ENCODE measurements at places on chromosomes 6 and 20. TPM values are rescaled to one million over a fixed set of nuclear protein-coding genes. Genes with fewer than 3 reads are reported as not detected.

DNA sequence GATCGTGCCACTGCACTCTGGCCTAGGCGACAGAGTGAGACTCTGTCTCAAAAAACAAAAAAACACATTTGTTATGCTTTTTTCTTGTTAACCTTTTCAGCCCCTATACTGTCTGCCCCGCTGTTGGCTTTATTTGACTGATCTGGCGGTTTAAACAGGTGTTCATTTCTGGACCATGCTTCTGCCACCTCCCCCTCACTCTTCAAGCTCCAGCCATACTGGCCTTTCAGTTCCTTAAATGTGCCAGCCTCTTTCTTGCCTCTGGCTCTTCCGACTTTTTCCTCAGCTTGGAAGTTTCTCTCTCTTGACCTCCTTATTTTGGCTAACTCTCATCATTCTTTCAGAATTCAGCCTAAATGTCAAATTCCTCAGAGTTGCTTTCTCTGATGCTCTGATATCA, 35.2 kb upstream of the TXLNB start:
- DNase-seq, result no peak

DNA sequence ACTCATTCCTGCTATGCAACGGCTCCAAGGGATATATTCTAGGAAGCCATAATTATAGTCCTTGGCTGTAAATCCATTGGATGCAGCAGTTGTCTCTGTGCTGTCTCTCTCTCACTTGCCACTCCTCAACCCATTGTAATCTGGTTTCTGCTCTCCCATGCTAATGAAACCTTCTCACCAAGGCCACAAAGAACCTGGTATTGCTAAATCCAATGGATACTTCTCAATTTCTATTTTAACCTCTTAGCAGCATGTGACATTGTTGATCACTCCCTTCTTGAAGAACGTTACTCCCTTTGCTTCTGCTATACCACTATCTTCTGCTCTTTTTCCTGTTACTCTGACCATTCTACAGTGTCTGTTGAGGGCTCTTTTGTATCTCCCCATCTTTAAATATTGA, 39.8 kb upstream of the GCLC start:
- DNase-seq, result no peak

DNA sequence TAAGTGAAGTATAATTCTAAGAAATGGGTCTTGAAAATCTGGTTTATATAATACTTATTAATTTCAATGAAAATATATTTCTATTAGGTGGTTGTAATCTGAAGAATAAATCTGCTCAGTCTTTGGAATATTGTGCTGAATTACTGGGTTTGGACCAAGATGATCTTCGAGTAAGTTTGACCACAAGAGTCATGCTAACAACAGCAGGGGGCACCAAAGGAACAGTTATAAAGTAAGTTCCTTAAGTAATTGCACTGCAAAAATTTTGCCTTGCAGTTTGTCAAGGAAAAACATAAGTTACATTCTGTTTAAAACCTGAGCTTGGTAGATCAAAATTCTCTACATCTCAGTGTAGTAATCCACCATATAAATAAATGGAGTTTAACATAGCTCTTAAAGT, 106.0 kb downstream of the MYO6 start:
- DNase-seq, result peak; percentile 54

DNA sequence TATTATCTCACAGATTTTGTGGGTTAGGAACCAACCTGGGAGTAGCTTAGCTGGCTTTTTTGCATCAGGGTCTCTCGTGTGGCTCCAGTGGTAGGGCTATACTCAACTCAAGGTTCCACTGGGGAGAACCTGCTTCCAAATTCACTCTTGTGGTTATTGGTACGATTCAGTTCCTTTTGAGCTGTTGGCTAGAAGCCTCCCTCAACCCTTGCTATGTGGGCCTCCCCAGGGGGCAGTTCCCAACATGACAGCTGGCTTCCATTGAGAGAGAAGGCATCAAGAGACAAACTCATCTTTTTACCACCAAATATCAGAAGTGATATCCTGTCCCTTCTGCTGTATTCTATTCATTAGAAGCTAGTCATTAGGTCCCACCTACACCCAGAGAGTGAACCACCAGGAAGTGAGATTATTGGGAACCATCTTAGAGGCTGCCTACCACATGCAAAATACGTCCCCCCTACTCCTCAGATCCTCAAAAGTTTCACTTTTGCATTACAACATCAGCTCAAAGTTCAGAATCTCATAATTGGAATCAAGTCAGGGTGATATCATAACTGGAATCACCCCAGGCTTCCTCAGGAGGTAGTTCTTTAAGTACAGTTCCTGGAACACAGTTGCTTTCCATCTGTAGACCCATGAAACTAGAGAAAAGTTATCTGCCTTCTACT, 30.9 kb downstream of the MKKS start:
- no peak for DNase-seq

The AVP gene
- polyA plus RNA-seq, result not detected

- no peak for DNase-seq
These were observed 354.1 kb upstream of the CDH4 start for GRCh38 chr20:60897976-60898375.

The RAMACL gene
- polyA plus RNA-seq, result 3.7 TPM

The CDH4 gene
- 7.6 TPM for polyA plus RNA-seq

The NKX2-2 gene
- polyA plus RNA-seq, result not detected

DNA sequence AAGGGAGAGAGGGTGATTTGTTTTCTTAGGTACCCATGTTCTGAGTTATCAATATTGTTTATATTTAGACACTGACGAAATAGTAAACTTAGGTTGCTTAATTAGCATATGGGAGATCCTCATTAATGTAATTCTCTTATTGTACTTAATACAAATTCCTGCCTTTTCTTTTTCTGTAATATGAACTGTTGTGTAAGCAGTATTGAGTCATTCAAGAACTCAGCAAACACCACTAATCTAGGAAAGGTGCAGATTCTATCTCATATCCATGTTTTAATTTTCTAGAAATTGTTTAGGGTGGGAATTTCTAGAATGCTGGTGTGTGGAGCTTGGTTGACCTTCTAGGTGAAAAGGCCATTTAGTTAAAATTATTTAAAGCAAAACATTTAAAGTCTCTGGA, 216.0 kb downstream of the ZFAND3 start:
- DNase-seq, result no peak

DNA sequence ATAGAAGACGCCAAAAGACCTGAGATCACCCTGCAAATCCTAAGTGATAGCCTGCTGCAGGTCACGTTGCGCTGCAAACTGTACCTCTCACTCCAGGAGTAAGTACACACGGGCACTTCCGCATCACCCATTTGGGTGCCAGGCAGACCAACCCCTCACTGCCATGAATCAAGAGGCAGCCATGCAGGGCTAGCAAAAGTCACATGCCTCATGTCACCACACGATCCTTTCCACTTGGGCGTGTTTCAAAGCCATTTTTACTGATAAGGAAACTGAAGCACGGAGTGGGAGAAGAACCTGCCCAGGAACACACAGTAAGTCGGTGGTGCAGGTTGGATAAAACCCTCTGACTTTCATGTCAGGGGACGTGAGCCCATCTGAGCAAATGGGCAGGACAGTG, 37.0 kb downstream of the BPIFB1 start:
- DNase-seq, result no peak

The DEFB125 gene
- polyA plus RNA-seq, result not detected

DNA sequence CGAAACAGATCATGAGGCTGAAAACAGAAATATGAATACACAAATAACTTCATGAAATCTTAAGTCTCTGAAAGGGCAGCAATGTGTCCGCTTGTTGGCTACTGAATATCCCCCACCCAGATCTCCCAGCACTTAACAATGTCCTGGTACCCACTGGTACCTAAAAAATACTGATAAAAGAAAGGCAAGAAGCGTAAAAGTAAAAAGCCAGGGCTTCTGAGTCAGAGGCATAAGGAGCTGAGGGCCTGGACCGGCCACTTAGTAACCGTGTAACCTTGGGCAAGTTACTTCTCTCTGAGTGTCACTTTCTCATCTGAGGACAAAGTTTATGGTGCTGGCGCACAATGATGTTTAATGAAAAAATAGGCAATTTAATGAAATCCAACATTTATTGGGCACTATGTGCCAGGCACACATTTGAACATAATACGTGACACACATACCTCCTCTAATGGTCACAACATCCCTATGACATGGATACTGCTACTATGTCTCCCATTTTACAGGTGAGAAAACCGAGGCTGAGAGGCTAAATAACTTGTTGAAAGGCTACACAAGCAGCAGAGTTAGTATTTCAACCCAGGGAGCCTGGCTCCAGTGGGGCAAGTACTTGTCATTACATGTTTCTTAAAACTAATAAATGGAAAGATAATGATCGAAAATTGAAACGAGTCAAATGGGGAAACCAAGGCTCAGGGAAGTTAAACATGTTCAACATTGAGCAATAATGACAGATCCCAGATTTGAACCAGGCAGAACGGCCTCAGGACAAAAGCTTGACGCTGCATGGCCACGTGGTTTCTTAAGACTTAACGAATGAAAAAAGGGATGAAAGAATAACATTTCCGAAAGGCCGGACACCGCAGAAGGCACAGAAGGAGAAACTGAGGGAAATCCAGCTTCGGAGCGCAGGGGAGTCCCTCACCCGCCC, 828 bp downstream of the TP53RK start:
- DNase-seq, result no peak

DNA sequence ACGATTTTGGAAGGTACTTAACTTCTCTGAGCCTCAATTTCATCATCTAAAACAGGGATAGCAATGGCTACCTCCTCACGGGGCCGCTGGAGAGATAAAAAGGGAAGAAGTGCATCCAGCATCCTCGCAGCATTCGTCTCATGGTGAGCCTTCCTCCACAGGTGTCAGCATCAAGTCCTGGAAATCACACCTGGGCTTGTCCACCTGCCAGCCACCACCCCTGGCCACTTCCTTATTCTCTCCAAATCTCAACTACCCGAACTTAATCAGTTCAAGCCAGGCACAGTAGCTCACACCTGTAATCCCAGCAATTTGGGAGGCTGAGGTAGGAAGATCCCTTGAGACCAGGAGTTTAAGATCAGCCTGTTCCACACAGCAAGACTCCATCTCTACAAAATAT, 234.5 kb downstream of the LY86 start:
- no peak for DNase-seq

GRCh38 chr6:1310628-1311399, 1.1 kb upstream of the FOXQ1 start:
- DNase-seq, result no peak

DNA sequence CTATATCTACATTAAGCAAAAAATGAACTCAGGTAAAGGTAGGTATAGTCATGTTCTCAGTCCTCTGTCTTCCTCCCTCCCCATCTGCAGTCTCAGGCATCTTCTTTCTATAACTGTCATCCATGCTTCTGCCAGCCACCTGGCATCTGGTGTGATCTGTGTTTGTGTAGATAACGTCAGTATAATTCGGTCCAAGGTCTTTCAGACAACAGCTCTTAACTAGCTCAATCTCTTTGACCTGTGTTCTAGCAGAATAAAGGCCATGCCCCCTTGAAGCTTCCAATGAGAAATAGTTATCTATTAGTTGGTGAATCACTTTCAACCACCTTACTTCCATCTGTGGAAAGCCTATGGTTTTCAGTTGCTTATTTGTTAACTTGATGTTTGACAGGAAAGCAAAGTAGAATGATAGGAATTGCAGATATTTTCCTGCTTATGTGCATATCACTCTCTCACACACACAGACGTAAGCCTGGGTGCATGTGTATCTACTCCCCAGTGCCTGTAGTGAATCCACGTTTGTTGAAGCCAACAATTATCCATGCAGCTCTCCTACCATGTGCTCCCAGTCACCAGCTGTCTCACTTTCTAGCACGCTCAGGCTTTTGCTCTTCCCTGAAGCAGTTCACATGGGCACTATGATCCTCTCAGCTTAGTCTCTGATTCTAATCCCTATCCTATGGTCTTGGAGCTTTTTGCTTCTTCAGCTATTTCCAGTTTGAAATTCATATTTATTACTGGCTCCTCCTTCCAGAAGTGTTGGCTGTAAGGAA, 433.7 kb upstream of the MANEA start:
- DNase-seq, result no peak

The C20orf204 gene
- polyA plus RNA-seq, result 0.76 TPM

DNA sequence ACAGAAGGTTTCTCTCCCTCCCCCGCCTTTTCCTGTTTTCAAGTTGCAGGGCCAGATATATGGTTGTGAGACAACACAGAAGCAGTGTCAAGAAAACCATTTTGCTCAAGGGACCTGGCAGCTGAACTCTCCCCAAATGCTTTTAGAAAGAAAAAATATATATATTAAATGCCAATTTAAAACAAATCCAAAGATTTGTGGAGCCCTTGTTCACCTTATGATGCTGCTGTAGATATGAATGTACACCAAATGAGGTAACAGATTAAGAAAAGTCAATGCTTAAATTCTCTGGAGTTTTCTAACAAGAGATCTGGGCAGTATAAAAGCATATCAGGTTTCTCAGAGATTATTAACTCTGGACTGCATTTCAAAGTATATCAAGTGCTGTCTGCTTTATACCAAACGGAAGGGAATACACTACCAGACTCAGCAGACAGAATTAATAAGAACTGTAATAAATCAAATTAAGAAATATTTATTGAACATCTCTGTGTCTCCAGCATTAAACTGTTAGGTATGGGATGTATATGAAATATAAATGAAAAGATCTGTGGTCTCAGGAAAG, 357.5 kb downstream of the HDGFL1 start:
- DNase-seq, result no peak

The BPIFB3 gene
- not detected for polyA plus RNA-seq

DNA sequence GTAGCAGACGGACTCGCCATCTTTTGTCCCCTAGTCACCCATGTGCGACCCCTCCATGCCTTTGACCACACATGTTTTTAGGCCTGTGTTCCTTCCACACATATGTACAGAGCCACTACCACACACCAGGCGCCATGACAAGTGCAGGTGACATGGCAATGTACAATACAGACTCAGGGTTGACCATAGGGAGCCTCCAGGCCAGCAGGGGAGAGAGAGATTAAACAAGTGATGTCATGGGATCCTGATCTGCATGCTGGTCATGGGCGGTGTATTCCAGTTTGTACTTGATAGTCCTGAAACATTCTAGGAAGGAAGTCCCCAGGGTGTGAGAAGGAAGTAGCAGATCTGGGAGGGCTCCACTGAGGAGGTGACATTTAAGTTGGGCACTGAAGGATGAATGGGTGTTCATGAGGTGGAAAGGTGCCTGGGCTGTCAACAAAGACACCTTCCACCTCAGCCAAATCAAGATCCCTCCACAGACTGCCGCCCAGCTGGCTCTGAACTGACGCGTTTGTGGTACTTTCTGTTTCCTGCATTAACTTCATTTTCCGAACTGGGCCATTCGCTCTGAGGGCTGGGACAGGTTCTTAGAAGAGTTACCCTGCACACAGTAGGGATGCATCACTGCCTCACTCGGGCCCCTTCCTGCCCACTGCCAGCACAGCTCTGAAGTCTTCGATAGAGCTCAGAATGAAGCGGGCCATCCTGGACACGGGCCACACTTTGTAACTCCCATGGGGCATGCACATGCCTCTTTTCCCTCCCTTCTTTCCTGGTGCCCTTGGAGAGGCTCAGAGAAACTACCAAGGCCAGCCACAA, 94.0 kb downstream of the NOL4L start:
- DNase-seq, result no peak

The PRKN gene
- polyA plus RNA-seq, result 12.1 TPM

The TP53RK gene
- polyA plus RNA-seq, result 17.3 TPM

DNA sequence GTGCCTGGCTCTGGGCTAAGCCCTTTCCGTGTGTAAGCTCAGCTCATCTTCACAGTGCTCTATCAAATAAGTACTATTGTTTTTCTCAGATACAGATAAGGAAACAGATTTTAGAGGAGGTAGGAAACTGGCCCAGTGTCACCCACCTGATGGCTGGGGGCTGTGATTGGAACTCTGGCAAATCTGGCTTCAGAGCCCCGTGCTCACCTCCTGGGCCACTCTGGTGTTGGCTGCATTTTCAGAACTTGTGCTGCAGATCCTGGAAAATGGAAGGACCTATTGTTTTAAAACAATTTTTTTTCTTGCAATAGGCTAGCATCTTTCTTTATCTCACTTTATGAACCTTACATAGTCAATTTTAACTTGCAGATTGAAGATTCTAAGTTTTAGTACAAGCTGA, 5.7 kb downstream of the STX16 start:
- no peak for DNase-seq

GRCh38 chr20:18537651-18538050, 29.6 kb upstream of the SMIM26 start:
- no peak for DNase-seq

Measured in right renal pelvis (tissue), 4 donors.